SHP77 (cell line): ENCODE measurements at places on chromosomes 6 and 20.

DNA sequence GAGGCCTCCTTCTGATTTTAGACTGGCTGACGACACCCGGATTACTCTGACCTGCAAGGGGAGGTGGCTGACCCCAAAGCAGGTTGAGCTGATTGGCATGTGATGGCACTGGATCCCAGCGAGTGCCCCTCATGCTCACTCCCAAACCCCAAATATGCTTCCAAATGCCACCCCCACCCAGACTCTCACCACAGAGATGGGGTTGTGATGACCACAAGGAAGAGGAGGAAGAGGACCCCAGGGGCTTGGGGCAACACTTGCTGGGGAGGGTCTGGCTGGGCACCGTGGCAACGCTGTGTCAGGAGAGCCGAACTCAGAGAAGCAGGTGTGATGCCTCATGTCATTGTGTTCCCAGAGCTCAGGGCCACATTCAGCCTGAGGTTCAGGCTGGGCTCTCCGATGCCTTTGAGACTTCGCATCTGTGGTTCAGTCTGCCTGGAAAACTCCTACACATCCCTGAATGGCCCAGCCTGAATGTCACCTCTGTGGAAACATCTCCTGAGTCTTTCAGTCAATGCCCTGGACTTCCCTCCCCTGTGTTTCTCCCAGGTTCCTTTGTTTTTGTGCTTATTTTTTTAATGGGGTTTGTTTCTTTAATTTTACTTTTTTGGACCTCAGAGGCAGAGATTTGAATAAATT lies 169.1 kb upstream of the PMEPA1 start:
- DNase-seq: no peak

- DNase-seq: no peak
These were observed 411.2 kb upstream of the SPTLC3 start for GRCh38 chr20:12597551-12597950.

- DNase-seq: no peak
These were observed 43.4 kb upstream of the SPTLC3 start for GRCh38 chr20:12965212-12965869.

GRCh38 chr6:35718911-35719381 lies 17.9 kb upstream of the ARMC12 start:
- no peak for DNase-seq

- no peak for DNase-seq
These were observed 65.5 kb upstream of the NFATC2 start for GRCh38 chr20:51608061-51608460.

DNA sequence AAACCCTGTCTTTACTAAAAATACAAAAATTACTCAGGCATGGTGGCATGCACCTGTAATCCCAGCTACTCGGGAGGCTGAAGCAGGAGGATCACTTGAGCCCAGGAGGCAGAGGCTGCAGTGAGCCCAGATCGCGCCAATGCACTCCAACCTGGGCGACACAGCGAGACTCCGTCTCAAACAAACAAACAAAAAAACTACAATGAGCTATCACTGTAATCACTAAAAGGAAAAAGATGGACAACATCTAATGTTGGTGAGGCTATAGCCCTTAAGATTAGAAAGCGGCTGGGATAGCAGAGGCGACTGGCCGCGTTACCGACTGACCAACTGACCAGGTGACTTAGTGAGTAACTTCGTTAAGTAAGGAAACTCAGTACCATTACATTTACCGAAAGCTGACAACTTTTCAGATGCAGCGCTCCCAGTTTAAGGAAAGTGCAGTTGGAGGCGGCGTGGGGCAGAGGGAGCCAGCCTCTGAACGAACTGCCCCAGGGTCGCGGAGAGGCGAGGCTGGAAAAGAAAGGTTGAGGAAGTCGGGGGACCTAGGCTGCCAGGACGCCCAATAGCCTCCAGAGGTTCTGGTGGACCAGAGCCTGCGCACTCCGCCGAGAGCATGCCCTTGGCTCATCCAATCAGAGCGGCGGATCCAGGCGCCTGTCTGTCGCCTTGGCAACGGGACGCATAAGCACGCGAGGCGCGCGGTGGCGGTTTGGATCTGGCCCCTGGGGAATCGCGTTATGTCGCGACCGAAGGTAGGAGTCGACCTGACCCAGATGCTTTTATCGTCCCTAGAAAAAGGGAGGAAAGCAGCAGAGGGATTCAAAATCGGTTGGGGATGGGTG lies 8.9 kb downstream of the TTLL9 start:
- peak; percentile 96 for DNase-seq

- DNase-seq: no peak
These were observed 670.6 kb downstream of the CD109 start for GRCh38 chr6:74366634-74367033.

- no peak for DNase-seq
These were observed 252.8 kb upstream of the CDH4 start for GRCh38 chr20:60999250-60999649.

DNA sequence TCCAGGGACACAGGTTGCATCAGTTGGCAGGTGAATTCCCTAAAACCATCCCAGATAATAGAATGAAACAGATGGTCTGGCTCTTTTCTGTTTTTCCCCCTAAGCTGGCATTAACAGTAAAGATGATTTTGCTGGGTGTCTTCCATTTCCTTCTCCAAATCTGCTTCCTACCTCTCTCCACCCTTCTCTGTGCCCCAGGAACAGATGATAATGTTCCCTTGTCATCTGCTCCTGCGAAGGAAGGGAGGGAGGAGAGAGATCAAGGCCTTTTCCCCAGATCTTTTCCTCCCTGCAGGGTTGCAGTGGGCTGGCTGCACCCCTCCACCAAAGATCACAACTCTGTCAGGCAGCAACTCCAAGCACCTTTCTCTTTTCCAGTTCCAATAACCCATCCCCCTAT lies 156.5 kb upstream of the PRDM1 start:
- DNase-seq: no peak

DNA sequence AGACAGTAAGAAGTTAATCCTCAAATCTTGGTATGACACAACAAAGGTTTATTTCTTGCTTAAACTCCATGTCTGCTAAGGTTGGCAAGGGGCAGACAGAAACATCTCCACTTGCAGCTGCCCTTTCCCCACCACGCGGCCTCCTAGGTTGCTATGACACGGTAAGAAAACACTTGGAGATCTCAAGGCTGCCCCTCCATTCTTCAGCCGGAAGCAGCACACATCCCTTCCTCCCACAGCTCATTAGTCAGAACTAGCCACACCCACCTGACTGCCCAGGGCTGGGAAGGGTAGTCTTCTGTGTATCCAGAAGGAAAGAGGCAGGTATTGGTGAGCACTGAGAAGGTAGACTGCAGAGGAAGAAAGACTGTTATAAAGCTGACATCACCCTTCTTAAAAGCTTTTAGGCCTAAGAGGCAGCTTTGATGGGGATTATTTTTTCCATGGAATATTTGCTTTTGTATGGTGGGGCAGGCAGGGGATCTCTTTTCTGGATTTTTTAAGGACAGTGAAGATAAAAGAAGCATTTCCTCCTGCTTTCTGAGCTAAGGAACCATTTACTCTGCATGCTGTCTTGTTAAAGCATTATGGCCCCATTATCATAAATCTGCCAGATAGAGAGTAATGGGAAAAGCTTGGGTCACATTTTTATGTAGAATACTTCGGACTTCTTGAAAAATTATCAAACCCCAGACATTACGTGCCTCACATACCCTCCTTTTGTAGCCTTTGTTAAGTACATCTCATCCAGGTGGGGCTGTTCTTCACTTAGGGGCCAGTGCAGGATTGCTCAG lies 41.6 kb downstream of the MRAP2 start:
- no peak for DNase-seq

DNA sequence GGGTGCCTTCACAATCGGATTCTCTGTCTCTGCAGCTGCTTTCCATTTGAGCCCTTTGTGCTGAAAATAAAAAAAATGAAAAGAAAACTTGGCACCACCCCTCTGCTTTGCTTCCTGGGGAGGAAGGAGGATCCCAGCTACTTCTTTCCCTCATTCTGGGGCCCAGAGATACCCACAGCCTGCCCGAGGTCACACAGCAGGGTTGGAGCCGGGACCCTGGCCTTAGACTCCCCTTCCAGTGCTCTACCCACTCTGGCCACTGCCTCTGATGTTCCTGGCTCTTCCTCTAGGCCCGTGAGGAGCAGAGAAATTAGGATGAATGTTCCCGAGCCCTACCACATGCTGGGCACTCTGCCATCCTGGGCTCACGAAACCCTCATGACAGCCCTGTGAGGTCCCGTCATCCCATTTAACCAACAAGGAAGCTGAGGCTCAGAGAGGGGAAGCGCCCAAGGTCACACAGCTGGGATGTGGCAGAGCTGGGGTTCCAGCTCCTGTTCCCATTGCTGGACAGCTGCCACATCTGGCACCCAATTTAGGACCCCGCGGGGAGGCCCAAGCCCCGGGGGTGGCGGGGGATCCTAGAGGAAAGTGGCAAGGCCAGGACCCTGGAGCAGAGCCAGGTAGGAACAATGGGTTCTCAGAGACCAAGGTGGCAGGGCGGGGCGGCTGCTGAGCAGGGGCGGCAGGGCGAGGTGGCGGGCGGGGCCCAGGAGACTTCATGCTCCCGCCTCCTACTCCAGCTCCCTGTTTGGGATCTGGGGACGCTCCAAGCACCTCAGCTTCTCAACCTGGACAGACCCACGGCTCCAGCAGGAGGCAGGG lies 76.6 kb downstream of the CEBPB start:
- DNase-seq: peak; percentile 19

- DNase-seq: peak; percentile 34
These were observed 995 bp upstream of the GSTA4 start for GRCh38 chr6:52995913-52996645.

DNA sequence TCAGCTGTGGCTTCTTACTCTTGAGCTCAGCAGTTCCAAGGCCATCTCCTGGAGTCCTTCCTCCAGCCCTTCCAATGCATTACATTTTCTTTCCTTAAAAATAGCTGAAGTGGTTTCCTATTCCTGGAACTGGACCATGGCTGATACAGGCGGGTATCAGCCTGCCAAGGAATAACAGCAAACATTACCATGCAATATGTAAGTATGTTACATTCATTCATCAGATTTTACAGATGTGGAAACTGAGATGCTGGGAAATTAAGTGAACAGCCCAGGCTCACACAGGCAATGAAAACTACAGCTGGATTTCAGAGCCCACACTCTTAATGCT lies 100.4 kb downstream of the NRN1 start:
- DNase-seq: no peak

- no peak for DNase-seq
These were observed 116.1 kb upstream of the BACH2 start for GRCh38 chr6:90412538-90413369.

GRCh38 chr6:85015396-85015990 lies 251.1 kb upstream of the TBX18 start:
- peak; percentile 67 for DNase-seq

GRCh38 chr6:75745404-75745803 lies 3.6 kb upstream of the MYO6 start:
- no peak for DNase-seq

DNA sequence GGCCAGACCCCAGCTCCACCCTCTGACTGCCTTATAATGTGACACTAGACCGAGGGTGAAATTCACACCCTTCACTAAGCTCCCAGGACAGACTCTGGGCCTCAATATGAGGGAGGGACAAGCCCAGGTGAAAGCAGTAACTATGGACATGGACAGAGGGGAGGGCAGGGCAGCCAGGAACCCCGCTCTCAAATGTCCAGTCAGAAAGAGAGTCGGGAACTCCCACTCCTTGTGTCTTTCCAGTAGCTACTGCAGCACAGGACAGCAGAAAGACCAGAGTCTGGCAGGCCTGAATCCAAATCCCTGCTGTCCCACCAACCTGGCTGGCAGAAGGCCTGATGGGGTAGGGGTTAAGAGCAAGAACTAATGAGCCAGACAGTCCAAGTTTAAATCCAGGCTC lies 6.4 kb downstream of the C20orf96 start:
- DNase-seq: no peak

- peak; percentile 88 for DNase-seq
These were observed 38.9 kb downstream of the OR2B2 start for GRCh38 chr6:27873021-27873940.

GRCh38 chr6:30754631-30755030 lies 10.3 kb upstream of the IER3 start:
- DNase-seq: no peak

DNA sequence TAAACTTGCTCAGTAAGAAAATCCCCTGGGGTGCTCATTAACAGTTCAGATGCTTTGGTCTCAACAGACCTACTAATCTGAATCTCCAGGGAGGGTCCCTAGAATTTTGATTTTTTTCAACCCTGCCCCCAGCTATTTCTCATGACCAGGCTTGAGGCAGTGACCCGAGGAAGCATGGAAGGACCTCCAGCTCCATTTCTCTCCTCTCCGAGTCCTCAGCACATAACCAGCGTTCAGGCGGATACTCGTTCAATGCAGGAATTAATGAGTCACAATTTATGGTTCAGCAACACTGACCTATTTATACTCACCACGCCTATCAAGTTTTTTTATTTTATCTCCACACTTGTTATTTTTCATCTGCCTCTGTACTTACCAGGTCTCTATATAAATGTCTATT lies 369.2 kb upstream of the CDH4 start:
- no peak for DNase-seq

DNA sequence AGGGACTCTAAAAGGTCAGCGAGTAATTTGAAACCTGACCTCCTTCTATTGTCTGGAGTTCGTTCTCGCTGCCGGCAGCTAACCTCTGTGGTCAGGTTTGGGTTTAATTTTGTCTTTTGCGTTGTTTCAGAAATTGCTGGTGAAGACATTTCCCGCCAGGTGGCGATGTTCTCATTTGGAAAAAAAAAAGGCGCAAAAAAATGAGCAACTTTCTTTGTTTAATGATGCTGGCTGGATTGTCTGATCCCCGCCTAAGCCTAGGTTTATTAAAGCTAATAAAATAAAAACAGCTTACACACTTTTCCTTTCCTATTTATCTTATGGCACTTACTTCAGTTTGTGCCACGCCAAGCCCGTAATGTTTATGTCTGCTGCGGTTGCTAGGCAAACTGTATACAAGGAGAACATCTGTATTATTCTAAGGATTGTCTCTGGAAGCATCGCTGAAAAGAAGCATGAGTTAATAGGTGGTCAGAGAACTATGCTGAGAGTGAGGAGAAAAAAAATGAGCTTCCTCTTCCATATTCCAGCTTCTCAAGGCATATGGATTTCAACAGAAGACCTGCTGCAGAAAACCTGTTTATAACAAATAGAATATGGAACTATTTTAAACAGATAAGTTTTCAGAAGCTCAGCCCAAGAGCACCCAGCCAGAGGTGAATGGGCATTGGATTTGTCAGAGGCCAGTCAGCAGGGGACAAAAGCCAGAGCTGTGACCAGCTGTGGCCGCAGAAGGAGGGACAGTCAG lies 205.7 kb downstream of the DOK5 start:
- peak; percentile 38 for DNase-seq

DNA sequence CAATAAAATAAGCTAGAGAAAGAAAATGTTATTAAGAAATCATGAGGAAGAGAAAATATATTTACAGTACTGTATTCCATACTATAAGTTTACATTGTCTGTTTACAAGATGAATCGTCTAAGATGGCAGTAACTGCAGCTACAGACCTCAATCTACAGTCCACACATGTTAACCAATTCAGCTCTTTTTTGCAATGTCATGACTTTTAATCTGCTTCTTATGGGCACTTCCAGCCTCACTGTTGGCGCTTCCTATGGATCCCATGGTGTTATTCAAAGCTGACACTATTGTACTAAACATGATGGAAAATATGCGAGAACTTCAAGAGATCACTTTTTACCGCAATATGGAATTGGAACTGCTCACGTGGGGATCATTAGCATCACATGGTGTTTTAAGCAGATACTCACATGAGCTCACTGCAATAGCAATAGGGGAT lies 451.5 kb upstream of the CITED2 start:
- no peak for DNase-seq

- no peak for DNase-seq
These were observed 54.3 kb upstream of the GMPR start for GRCh38 chr6:16184129-16184528.

- DNase-seq: peak; percentile 30
These were observed 54.1 kb downstream of the FGD2 start for GRCh38 chr6:37059344-37060194.

- no peak for DNase-seq
These were observed 11.8 kb downstream of the FAM83D start for GRCh38 chr20:38937978-38938473.
